ENCODE measurements at places on chromosomes 11 and 22.

GRCh38 chr11:64809781-64810241, 540 bp downstream of the MEN1 start:
- peak; percentile 5 for DNase-seq

GRCh38 chr11:114017723-114018122, 41.8 kb upstream of the ZBTB16 start:
- DNase-seq: no peak

DNA sequence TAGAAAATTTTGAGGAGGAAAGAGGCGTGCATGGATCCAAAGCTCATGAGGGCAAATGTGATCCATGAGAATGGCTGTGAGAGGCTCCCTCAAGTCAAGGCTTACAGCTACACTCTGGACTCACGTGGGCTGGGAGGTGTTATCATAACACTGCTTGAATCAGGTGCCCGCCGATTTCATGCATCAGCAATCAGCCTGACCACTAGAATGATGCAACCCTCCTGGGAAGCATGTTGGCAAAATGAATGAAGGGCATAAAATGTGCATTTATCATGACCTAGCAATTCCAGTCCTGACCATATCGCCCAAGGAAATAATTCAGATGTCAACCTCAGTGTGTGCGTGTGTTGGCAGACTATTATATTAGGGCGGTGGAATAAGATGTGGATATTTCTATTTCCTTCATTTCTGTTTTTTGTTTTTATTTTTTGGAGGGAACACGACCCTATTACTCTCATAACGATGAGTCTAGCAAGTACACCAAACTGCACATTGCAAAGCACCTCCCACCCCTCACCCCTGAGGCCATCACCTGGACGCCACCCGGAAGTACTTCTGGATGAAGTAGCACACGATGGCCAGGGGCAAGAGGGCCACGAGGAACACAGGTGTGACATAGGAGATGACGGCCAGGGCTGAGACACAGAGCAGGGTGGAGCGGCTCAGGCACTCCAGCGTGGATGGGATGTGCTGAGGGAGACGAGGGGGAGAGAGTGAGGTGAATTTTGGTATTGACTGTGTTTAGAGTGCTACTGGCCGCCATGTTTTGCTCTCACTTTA, 15.7 kb upstream of the KCNJ11 start:
- DNase-seq: peak; percentile 32

DNA sequence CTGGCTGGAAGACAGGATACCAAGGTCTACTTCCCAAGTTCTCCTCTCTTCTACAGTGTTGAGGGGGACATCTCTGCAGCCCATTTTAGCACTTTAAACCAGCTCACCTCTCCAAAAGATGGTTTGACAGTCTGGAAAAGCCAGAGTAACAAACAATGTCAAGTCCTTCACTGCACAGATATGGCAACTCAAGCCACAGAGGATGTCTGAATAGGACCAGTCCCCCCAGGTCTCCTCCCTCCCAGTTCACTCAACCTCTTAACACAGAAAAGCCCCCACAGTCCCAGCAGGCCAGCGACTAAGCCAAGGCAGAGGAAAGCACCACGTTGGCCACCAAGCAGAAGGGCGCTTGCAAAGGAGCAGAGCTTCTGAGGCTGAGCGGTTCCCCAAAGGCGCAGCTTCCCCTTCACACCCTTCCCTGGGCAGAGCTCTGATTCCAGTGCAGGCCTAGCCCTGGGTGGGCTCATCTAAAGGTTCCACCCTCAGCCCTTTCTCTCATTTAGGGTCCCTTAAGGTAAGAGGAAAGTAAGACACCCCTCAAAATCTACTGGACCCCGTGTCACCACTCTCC, 62.7 kb downstream of the PAK1 start:
- DNase-seq: no peak

DNA sequence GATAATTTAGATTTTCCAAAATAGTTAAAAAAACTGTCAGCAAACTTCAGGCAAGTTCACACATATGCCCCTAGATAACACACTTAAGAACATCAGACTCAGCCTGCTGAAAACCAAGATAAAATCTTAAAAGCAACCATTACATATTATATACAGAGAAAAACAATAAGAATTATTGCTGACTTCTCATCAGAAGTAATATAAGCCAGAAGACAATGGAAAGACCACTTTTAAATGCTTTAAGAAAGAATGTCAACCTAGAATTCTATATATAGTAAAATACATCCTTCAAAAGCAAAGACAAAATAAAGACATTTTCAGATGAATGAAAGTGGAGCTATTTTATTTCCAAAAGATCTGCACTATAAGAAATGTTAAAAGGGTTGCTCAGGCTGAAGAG, 37.8 kb upstream of the SC5D start:
- no peak for DNase-seq

DNA sequence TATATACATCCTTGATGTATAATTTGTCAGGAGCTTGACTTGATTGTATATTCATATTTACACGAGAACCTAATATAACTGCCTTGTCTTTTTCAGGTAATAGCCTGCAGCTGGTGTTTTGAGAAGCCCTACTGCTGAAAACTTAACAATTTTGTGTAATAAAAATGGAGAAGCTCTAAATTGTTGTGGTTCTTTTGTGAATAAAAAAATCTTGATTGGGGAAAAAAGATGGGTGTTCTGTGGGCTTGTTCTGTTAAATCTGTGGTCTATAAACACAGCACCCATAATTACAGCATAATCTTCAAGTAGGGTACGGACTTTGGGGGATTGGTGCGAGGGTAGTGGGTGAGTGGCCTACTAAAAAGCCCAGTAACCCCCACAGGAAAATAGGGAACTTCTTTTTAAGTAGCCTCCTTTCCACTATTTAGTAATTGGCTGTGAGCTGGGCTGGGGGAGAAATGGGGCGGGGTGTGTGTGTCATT, 7.5 kb downstream of the MALAT1 start:
- DNase-seq: peak; percentile 74

DNA sequence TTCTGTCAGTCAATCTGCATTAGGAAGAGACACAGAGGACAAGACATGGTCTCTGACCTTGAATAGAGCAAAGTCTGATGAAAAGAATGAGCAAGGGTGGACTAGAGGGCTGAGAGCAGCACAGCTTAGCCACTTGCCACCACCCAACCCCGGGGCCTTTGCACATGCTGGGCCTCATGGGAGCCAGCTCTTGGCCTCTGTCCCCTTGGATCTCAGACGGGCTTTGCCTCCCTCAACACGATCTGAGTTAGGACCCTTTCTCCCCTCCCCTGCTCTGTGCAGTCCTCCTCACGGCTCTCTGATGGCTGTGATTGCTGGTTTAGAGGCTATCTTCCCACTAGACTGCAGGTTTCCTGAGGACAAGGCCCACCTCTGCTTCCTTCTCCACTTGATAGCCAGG, 131.6 kb upstream of the B3GAT1 start:
- DNase-seq: no peak

- DNase-seq: no peak
Observed at GRCh38 chr11:73288192-73288872, 16.2 kb downstream of the P2RY6 start.

- DNase-seq: no peak
Observed at GRCh38 chr11:56152333-56152732, 7.8 kb downstream of the OR8K5 start.

DNA sequence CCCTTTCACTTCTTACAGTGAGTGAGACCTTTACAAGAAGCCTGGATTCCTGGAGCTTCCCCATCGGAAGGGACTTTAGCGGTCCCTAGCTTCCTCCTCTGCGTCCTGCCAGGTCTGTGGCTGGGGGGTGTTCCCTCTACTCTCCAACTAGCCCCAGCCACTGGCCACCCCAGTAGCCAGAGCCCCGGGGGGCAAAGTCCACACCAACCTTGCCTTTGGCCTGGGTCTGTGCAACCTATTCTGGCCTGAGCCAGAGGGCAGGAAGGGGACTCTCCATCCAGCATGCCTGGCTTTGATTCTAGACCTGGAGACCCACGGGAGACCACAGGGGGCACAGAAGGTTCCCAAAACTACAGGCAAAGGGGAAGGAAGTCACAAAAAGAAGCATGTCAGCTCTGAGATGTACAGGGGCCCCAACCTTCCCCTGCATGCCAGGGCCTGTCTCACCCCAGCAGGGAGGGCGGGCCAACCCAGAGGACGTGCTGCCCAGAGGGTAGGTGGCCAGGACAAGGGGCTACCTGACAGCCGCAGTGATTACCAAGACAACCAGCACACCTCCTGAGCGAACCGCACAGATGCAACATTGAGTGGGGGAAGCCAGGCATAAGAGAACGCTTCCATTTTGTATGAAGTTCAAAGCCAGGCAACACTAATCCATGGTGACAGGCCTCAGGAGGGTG, 52.4 kb downstream of the DSCAML1 start:
- no peak for DNase-seq

DNA sequence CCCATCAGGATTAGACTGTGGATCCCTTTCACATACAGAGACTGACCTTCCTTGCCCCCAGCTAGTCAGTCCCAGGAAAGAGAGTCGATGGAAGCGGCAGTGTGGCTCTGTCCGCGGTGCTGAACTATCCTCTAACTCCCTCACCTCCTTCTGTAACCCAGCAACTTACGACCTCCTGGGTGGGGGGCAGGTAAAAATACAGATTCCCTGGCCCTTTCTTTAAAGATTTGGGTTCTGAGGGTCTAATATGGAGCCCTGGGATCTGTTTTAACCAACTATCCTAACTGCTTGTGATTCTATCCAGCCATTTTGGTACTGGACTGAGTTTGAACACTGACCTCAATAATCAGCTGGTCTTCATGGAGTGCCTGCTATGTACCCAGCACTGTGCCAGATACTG, 23.2 kb downstream of the MFNG start:
- peak; percentile 46 for DNase-seq

- DNase-seq: peak; percentile 8
Observed at GRCh38 chr11:64742087-64742888, 1.7 kb downstream of the RASGRP2 start.

DNA sequence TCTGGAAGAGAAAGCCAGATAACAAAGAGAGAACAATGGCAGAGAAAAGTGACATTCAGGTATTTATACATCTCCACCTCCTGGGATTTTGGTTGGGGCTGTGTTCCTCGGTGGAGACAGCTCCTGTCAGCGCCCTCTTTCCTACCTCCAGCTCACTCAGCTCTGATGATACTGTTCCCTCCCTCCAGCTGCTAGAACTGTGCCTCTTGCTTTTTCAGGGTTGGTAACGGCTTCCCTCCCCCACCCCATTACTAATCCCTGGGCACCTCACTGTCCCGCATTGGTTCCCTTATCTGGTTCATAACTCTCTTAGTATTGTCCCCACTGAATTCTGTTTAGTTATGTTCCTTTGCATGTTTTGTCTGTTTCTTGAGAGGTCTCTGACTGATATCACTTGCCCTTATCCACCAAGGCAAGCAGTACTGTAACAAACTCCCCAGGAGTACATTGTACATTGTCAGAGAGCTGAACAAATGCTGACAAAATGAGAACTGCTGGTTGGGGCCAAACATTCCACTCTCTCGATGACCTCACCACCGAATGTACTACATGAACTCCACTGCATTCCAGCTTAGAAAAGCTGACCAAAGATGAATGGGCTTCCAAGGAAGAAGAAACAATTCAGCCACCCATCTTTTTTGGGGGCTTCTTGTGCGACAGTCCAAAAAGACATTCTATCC, 5.7 kb upstream of the FBXO3 start:
- DNase-seq: peak; percentile 33

DNA sequence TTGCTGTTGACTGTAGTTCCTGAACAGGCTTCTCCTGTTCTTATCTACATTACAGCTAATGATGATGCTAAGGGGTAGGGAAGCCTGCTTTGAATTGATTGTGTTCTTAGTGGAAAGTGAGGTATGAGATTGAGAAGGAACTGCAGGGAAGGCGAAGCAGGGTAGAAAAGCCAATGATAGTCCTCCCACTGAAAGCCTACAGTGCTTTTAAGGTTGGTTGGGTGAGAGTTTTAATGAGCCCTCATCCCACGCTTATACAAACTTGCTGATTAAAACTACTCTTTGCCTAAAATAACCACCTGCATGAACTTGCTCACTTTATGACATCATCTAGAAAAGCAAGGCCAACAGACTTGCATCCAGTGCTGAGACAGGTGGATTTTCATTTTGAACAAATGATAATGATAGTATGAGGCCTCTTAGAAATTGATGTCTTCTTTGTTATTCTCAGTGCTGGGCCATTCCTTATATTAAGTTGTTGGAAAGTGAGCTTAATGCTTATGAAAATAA, 632.4 kb upstream of the ANO5 start:
- no peak for DNase-seq

- no peak for DNase-seq
Observed at GRCh38 chr11:103946793-103947545, 89.5 kb upstream of the DDI1 start.

DNA sequence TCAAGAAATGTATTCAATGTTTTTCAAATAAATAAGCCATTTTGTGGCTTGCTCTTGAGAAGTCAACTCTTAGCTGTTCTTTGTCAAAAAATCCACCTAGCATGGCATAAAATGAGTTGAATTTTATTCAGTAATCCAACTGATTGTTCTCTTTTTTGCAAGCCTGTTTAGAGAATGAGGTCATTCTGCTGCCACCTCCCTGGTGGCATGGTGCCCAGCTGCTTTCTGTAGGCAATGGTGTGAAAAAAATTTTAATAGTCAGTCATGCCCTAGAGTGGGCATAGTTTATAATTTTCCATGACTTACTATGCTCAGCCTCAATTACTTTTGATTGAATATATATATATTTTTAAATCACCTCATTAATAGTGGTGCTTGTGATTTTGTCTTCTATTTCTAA, 177.2 kb downstream of the INSC start:
- no peak for DNase-seq

GRCh38 chr11:116427903-116428637, 344.7 kb downstream of the BUD13 start:
- no peak for DNase-seq

DNA sequence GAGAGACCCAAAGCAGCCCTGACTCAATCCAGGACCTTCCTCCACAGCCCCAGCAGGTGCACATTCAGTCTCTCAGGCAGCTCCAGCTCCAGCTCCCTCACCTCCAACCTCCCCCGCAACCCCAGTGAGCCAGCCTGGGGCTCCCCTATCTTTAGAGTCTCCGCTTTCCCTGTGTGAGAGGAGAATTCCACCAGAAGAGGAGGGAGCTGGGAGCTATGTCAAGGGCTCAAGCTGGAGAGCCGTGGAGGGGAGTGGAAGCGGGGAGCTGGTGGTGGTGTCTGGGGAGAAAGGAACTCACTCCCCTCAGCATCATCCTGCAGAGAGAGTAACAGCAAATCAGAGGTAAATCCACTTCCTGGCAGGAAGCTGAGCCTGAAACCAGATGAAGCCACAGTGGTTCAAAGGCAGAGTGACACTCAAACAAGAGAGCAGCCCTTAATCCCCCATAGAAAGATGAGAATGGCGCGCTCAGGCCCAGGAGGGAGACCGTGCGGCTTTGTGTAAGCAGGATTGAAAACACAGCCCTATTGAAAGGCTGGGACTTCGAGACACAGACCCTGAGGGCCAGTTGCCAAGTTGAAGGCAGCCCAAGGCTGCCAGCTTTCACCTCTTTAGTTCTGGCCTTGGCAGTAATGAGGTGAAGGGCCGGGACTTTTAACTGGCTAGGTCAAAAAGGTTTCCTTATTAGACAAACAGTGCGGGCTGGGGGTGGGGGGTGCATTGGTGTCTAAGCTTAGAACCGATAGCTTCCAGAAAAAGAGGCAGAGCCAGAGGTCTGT, 21.4 kb upstream of the CDON start:
- DNase-seq: no peak

Data from ACHN (cell line).